NCI-H524 (cell line): ENCODE measurements at places on chromosomes 2 and 18.

DNA sequence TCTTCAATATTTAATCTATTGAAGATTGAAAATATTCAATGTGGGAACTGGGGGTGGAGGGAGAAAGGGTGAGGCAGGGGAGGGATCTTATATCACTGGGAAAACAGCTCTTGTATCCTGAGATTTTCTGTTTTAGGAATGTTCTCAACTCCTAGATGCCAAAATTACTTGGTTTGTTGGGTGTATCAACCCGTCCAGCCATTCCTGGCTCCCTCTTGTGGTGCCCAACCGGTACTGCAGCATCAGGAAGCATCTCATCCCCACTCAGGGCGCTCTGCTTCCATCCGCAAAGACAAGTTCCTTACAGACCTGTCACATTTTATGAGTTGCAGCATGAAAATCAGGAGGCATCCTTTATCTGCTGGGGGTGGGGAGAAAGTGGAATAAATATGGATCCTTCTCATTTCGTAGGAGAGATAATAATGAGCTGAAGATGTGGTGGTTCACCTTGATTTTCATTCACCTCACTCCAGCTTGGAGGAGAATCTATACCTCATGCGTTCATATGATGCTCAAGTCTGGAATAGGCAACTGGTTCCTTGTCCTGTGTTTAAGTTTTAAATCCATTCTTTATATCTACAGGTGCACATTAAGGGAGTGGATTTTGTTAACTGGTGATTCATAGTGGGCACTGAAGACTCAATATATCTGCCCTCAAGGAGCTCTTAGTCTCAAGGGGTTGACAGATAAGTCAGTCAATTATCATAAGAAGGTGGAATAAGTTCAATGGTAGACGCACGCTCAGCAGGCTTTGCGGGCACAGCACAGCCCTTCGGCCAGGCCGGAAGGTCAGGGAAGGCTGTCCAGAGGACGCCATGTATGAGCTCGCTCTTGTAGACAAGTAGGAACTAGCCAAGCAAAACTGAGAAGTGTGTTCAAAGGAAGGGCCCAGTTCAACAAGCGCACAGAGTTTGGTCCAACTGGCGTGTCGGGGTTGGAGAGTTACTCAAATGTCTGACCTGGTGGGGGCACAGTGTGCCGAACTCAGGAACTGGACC lies 127.3 kb downstream of the RNF144A start:
- no peak for DNase-seq

DNA sequence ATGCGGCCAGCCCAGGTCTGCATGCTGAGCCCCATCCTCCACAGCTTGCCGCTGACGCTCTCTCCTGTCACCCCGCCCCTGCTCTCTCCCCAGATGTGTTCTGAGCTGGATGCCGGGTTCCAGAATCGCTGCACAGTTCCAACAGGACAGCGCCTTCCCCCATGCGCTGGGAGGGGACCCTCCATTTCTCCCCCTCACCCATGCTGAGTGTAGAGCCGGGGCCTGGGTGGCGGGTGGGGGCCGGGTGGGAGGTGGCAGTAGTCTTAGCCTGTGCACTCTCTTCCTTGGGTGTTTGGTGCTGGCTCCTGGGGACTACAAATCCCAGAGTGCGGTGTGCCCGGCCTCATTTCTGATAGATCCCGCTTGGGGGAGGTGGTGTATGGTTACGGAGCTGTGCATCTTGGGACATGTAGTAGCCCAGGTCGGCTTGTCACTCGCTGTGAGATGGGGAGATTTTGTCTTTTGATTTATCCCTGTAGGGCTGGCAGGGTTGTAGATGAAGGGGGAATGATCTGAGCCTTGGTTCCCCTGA lies 6.8 kb downstream of the DNAJB2 start:
- peak; percentile 11 for DNase-seq

DNA sequence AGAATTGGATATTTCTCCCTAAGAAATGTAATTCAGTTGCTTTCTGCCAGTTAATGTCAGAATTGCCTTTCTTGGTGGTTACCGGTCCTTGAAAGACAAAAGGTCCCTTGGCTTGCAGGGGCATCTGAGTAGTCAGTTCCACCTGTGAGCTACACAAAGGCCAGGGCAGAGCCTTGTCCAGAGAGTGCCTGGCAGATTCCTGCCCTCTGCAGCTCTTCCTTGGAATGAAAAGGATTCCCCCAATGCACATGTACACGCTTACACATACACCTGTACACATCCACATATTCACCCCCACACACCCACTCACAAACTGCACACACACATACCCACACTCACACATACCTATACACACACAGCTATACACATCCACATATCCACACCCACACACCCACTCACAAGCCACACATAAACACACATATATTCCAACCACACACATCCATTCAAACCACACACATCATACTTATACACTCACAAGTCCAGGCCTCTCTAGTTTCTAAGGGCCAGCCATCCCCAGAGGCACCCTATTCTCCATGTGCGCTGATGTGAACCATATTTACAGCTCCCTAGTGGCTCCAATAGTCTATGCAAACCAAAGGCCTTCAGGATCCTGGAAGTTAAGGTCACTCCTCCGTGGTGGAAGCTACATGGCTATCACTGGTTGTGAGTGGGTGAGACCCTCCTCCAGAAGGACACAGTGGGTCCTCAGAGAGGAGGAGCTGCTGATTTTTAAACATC lies 9.6 kb downstream of the CYRIA start:
- DNase-seq: no peak

- DNase-seq: no peak
These were observed 87.9 kb upstream of the KLHL29 start for GRCh38 chr2:23297112-23297511.

DNA sequence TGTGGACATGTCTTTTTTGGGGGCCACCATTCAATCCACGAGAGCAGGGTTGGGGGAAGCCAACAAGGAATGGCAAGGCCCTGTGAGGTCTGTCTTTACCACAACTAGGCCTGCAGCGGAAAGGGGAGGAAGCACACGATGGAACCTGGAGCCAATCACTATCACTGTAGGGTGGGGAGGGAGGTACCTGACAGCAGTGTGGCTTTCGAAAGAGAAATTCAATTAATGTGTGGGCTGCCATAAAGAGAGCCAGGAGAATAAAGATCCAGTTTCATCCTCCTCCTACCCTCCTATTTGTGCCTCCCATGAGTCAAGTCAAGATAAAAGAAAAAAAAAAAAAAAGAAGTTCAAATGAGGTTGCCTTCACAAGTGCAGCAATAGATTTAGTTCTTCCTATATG lies 18.9 kb upstream of the RBMS1 start:
- no peak for DNase-seq

GRCh38 chr18:33803636-33804035 lies 225.6 kb downstream of the ASXL3 start:
- no peak for DNase-seq

- DNase-seq: no peak
These were observed 144.1 kb upstream of the ZNF236 start for GRCh38 chr18:76678248-76678647.

GRCh38 chr2:72235497-72236415 lies 88.1 kb upstream of the CYP26B1 start:
- peak; percentile 39 for DNase-seq

GRCh38 chr2:189854187-189854586 lies 69.9 kb downstream of the PMS1 start:
- no peak for DNase-seq

- no peak for DNase-seq
These were observed 17.0 kb downstream of the TTLL4 start for GRCh38 chr2:218727502-218728165.

DNA sequence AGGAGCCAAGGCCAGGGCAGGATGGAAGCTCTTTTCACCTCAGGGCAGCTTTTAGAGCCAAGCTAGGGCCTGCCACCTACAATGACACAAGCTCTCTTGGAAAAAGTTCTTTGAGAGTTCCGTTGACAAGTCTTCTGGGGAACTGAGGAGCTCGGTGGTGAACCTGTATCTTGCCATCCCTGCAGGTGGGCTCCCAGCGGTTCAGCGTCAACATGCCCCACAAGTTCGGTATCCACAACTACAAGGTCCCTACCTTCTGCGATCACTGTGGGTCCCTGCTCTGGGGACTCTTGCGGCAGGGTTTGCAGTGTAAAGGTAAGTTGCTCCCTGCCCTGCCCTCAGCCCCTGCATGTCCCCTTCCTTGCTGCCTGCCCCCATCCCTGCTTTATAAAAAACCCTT lies 312.8 kb upstream of the EPAS1 start:
- no peak for DNase-seq

- DNase-seq: no peak
These were observed 120.6 kb downstream of the EN1 start for GRCh38 chr2:118726821-118727220.

DNA sequence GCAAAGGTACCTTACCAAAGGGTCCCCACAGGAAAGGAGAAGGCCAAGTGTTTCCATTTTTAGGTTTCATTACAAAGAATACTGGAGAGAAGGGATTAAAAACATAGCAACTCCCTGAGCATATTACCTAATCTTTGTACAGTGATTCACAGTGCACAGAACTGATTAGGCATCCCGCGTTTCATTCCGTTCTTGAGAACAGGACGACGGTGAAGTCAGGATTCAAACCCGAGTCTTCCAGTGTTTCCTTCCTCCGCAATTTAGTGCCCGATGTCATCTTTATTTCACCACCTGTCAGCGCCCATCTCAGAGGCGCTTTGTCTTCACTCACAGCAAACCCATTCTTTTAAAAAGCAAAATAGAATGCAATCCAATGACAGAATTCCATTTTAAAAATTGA lies 488.5 kb downstream of the EIPR1 start:
- DNase-seq: no peak
